ENCODE measurements at places on chromosomes 12 and 14. TPM values are rescaled to one million over a fixed set of nuclear protein-coding genes. Genes with fewer than 3 reads are reported as not detected.

- DNase-seq, result no peak
Observed at GRCh38 chr12:47302111-47302671, 222.4 kb upstream of the AMIGO2 start.

- no peak for DNase-seq
Observed at GRCh38 chr14:94458558-94459205, 6.1 kb upstream of the SERPINA11 start.

DNA sequence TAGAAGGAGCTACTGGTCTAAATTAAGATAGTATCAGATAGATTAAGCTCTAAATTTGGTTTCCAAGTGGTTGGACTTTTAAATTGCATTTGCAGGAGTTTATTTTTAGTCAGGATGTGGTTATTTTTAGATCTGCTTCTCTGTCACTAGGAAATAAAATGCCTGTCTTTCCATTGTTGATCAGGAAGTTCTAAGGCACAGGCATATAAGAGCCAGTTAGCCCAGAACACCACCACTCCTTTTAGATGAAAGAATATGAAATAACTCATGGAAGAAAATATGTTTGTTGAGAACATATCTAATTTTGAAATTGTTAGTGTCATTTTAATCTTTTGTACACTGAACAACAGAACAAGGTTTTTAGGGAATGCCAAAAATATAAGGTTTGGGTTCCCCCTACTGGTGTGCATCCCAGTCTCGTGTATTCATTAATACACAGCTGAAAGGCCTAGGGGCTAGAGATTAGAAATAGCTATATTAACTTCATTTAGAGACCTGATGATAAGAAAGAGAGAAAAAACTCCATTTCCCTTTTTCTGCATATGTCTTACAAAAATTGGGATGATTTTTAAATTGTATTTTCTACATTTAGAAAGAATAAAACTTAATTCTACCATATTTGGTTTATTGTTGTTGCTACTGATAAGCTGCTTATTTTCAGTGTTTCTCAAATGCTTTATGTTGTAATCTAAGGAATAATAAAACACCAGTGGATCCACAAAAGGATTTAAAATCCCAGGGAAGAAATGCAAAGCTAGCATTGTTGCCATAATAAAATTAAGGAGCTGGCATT lies 67.2 kb downstream of the RIC8B start:
- DNase-seq, result peak; percentile 66

DNA sequence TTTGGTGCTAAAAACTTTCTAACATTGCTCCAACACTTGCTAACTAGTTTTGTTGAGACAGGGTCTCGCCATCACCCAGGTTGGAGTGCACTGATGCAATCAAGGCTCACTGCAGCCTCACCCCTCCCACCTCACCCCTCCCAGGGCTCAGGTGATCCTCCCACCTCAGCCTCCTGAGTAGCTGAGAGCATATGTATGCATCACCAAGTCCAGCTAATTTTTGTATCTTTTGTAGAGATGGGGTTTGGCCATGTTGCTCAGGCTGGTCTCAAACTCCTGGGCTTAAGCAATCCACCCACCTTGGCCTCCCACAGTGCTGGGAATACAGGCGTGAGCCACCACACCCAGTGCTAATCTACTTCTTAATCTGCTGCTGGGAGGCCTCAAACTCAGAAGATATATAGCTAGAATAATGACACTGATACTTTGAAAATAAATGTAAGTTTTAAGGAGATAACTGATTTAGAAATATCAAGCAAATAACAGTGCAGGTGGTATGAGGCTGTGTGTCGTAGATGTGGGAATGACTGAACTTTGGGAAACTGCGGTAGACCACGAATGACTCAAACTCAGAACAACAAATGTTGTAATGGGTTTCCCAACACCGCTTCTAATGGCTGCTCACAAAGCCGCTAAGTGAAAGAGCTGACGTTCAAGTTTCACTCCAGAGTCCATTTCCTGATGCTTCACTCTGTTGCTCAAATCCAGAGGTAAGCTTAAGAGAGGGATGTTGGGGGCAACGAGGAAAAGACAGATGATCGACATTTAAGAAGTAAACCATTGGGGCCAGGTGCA lies 10.0 kb downstream of the TMCC3 start:
- no peak for DNase-seq

DNA sequence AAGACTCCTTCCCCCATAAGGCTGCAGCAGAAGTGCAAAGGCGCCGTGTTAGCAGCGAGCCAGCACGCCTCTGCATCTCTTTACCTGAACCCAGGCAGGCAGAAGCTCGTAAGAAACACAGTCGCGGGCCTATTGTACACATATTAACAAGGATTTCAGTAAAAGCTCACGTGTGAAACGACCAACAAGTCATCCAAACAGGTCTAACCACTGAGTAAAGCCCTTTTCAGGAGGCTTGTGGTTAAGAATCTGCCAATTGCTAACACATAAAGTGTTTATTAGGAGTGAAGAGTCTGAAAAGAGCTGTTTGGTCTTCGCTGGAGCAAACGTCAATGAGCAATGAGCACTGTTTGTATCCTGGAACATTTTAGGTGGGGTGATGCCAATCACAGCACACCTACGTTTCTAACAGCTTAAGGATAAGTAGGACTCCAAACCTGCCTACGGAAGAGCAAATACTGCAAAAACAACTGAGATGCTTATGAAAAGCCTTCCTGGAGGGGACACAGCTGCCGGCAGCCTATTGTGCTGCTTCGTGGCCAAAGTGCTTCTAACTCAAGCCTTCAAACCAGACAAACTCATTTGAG lies 43.1 kb downstream of the PRKAB1 start:
- no peak for DNase-seq

- peak; percentile 56 for DNase-seq
Observed at GRCh38 chr14:81436296-81437138, 36.4 kb upstream of the STON2 start.

DNA sequence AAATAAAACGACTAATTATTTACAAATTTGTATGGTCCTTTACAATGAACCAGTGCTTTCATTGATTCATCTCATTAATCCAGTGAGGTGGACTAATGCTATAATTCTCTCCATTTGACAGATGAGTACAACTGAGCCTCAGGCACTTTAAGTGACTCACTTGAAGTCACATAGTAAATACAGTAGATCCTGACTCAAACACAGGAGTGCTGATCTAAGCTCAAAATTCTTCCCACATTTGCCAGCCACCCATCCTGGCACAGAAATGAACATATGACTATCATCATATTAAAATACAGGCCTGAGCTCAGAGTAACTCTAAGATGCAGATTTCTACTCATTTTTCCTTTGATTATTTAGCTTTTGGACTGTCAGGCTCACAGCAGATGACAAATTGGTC lies 30.6 kb downstream of the SLC16A7 start:
- DNase-seq, result no peak

DNA sequence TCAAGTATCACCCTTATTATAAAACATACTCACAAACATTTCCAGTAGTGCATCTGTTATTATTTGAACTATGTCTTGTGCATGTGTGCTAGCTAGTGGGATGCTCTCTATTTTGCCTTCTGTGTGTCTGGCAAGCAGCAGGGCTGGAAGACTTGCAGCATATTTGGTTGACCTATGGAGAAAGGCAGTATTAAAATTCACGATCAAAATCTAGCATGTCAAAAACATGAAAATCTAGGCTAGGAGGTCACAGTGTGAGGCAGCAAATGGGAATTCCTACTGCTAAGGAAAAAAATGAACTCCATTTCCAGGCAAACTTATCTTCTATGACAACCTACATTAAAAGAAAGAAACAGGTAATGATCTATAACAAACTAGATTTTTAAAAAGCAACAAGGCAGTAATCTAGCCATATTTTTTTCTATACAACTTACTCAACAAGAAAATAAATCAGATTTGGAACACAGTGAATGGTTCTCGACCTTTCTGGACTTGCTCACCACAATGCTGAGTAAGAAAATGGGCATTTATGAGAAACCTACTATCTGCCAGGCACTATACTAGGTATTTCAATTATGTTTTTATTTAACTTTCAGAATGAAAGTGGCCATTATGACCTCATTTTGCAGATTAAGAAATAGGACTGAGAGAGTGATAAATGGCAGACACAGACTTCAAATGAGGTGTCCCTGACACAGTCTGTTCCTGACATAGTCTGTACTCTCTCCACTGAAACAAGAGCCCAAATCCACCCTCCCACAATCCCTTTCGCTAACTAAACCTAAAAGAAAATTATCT lies 96.8 kb downstream of the TXNDC16 start:
- DNase-seq, result no peak

- no peak for DNase-seq
Observed at GRCh38 chr12:80720516-80720915, 3.8 kb downstream of the MYF5 start.

DNA sequence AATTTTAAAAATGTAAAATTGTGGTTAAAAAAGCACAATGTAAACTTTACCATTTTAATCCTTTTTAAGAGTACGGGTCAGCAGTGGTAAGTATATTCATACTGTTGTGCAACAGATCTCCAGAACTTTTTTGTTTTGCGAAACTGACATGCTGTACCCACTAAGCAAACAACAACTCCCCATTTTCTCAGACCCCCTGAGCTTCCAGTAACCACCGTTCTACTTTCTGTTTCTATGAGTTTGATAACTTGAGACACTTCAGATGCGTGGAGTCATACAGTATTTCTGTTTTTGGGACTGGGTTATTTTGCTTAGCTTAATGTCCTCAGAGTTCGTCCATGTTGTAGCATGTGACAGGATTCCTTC lies 38.0 kb downstream of the CHST11 start:
- no peak for DNase-seq

DNA sequence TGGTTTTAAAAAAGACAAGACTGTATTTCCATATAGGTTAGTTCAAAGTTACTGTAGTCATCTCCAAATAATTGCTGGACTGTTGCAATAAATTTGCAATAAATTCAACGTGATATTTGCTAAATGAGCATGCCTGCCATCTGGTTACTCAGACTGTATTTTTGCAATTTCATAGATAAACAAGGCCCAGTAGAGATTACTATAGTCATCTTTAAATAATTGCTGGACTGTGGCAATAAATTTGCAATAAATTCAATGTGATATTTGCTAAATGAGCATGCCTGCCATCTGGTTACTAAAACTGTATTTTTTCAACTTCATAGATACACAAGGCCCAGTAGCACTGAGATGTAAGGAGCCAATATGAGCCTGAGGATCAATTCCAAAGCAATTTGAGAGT lies 5.6 kb downstream of the NTN4 start:
- DNase-seq, result no peak

- DNase-seq, result no peak
Observed at GRCh38 chr14:59427653-59428580, 37.3 kb downstream of the GPR135 start.

DNA sequence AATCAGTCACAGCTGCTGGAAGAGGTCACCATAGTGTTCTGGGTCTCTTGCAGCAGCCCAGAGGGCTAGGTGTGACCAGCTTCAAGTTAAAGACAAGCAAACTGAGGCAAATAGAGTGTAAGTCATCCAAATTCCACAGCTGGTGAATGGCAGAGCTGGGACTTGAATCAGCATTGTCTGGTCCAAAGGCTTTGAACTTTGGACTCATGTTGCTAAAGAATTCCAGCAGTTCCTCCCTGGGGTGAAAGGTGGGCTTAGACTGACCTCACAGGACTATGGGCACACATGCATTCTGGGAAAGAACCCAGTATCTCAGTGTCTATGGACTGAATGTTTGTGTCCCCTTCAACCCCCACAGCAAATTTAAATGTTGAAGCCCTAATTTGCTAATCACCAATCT lies 54.8 kb downstream of the TUNAR start:
- no peak for DNase-seq

GRCh38 chr12:100359822-100360221 lies 2.9 kb downstream of the SLC17A8 start:
- no peak for DNase-seq

DNA sequence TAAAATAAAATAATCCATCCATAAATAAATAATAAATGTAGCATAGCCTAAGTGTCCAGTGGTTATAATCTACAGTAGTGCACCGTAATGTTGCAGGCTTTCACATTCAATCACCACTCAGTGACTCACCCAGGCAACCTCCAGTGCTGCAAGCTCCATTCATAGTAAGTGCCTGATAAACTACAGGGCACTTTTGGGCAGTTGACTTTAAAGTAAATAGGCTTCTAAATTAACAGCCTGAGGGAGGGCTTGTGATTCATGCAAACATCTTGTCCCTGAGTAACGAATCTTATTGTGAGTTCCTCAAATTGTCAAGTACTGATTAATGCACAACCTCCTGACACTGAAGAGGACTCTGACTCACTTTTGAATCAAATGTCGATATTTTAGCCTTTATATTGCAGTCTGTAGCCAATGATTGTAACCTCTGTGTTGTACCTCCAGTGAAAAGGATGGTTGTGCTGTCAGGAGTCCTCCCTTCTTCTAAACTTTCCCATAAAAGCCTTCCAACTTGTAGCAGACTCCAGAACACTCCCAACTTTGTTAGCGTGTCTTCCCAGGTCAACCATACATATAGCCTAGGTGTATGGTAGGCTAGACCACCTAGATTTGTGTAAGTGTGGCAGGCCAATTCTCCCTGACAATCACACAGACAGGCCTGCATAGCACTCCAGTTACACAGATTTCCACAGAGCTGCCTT lies 55.0 kb upstream of the BICD1 start:
- no peak for DNase-seq

GRCh38 chr14:60654334-60654821 lies 5.1 kb upstream of the SIX1 start:
- no peak for DNase-seq

DNA sequence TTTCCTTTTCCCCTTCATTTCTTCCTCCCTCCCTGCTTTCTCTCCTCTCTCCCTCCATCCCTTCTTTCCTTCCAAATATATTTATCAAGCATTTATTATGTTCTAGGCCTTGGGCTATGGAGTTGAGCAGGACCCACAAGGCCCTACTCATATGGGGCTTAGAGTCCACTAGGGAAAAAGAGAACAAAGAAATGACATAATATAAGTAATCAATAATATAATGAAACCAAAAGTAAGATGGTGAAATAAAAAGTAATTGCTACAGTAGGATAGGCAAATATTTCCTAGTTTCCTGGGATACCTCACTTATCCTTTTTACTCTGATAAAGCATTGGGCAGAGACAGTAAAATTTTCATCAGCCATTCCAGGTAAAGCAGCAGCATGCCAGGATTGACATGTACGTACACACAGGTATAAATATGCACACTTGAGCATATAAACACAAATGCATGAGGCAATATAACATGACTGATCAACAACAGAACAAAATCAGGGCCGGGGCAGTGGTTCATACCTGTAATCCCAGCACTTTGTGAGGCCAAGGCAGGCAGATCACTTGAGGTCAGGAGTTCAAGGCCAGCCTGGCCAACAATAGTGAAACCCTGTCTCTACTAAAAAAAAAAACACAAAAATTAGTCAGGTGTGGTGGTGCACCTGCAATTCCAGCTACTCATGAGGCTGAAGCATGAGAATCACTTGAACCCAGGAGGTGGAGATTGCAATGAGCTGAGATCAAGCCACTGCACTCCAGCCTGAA lies 35.5 kb upstream of the CSRP2 start:
- DNase-seq, result no peak

GRCh38 chr12:48671231-48671856 lies 10.7 kb downstream of the KANSL2 start:
- DNase-seq, result no peak

The ASCL1 gene
- not detected for polyA plus RNA-seq

The VRTN gene
- polyA plus RNA-seq, result not detected

The GARIN6 gene
- polyA plus RNA-seq, result not detected

The ADAMTS20 gene
- polyA plus RNA-seq, result 0.71 TPM

The TMEM253 gene
- polyA plus RNA-seq, result 0.47 TPM

The KCNC2 gene
- polyA plus RNA-seq, result 0.59 TPM

The CCDC88C gene
- 39.5 TPM for polyA plus RNA-seq

The LALBA gene
- not detected for polyA plus RNA-seq

The ZNF219 gene
- polyA plus RNA-seq, result 44.2 TPM

The KRT77 gene
- not detected for polyA plus RNA-seq

The BBOF1 gene
- 20.5 TPM for polyA plus RNA-seq

Measured in left renal cortex interstitium (tissue), 4 donors.